Stromal cell of bone marrow (primary cell): ENCODE measurements at places on chromosomes 12 and 14.

DNA sequence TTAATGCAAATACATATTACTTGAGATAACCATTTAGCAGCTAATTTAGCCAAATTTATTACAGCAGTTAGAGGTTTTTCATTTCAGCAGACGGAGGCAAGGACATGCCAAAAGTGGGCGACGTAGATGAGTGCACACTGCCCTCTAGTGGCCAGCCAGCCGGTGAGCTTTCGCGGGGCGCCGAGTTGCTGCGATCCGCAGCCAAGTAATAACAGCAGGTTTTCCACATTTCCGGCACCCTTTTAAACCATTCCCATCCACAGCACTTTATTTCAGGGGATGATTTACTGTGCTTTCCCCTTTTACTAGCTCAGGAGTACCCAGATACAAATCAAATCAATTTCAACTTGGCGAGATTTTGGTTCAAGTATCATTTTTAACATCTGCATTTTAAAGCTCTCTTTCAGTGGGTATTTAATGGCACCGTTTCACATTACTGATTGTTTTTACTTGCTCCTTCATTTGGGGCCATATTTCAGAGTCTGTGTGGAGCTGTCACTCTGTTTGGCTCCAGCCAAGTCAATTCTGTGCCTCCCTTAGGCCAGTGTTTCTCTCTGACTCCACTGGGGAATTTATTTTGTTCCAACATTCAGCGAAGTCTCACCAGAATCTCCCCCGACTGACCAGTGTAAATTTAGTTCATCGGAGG is 158.0 kb downstream of the EGLN3 start:
- peak; percentile 54 for DNase-seq

DNA sequence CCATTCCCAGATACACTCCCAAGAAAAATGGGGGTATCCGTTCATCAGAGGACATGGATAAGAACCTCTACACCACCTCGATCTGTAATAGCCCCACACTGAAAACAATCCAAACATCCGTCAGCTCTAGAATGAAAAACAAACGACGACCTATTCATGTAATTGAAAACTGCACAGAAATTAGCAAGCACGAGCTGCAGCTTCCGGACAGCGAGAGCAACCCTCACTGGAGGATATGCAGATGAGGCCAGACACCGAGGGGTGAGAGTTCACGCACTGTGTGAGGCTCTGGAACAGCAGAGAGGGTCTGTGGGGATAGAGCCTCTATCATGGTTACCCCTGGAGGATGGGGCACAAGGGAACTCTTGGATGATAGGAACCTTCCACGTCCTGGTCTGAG is 143.9 kb upstream of the NCOR2 start:
- no peak for DNase-seq

DNA sequence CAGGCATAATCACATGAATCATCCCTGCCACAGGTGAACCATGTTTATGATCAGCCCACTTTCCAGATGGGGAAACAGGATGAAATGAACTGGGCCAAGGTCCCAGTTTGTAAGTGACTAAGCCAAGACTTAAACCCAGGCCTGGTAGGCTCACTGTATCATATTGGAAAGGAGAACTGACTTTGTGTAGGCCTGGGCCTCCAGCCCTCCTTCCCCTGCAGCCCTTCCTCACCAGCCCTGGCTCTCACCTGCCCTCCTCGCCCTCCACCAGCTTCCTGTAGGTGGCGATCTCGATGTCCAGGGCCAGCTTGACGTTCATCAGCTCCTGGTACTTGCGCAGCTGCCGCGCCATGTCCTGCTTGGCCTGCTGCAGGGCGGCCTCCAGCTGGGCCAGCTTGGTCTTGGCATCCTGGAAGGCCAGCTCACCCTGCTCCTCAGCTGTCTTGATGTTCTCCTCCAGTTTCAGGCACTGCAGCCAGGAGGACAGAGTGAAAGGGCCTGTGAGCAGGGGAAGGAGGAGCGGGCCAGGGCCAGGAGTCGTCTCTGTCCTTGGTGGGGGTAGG is 19.8 kb downstream of the KRT80 start:
- DNase-seq, result no peak

GRCh38 chr14:76868454-76869170 is 42.4 kb downstream of the LRRC74A start:
- DNase-seq, result no peak

GRCh38 chr12:64706857-64707256 is 52.3 kb downstream of the GNS start:
- DNase-seq, result no peak

DNA sequence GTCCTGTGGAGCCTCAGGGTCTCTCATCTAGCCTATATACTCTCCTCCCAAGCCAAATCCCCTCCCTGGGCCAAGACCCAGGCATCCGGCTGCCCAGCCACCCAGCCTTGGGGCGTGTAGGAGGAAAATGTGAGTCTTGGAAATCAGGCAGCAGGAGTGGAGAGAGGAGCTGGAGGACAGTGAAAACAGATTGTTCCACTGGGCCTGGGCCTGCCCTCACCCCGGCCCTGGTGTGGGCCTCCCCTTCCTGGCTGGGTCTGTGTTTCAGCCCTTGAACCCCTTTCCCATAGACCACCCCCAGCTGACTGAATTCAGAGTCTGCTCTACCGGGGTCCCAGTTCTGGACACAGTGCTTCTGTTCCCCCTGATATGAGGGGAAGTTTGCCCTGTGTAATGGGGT is 6.7 kb downstream of the ITGA5 start:
- no peak for DNase-seq
